ENCODE measurements at places on chromosomes 12 and 14. TPM values are rescaled to one million over a fixed set of nuclear protein-coding genes. Genes with fewer than 3 reads are reported as not detected.

Gene CLEC4A
- 4.0 TPM for polyA plus RNA-seq

Gene MUCL1
- polyA plus RNA-seq: not detected

Gene MRPS35
- 50.9 TPM for polyA plus RNA-seq

Gene FGF23
- polyA plus RNA-seq: 0.05 TPM

Gene ADGRD1
- polyA plus RNA-seq: 11.4 TPM

Gene DTX1
- 83.5 TPM for polyA plus RNA-seq

Gene LUM
- 48.9 TPM for polyA plus RNA-seq

DNA sequence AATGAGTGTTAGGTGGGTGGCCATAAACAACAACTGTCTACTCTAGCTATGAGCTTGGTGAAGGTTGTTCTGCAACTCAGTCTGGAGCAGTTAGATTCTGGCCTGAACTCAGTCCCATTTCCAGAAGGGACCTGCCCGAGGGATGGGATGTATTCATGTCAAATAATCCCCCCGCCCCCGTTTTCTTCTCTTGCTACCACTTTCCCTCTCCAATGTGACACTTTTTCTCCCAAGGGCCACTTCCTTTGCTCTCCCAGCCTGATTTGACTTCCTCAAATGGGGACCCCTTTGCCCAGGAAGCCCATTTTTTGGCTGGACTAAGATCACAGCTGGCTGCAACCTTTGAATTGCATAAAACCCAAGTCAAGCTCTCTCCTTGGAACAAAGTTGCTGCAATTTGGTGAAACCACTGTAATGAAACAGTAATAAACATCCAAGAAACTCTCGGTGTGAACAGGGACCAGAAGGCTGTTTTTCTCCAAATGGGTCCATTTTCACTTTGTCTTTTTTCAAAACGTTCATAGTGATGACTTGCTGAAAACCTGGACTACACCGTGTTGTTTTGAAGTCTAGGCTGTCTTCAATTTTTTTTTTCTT is 137.2 kb upstream of the GSC start:
- H3K4me3 ChIP-seq: no peak overlapping the region
- DNase-seq: no peak
- H3K4me1 ChIP-seq: peaks cover 6% of the 10 kb centered on the region
- no peaks in the 10 kb centered on the region for H3K27me3 ChIP-seq
- no peak overlapping the region for H3K27ac ChIP-seq

GRCh38 chr14:96096639-96097610 is 57.8 kb downstream of the C14orf132 start:
- no peak overlapping the region for H3K27ac ChIP-seq
- peaks cover 37% of the 10 kb centered on the region for H3K4me1 ChIP-seq
- H3K4me3 ChIP-seq: no peak overlapping the region
- H3K27me3 ChIP-seq: no peaks in the 10 kb centered on the region

GRCh38 chr12:25553098-25553497 is at the start of gene LMNTD1:
LMNTD1 (minus strand) TSS chr12:25553283; CDS start chr12:25552959, 324 bp downstream.
- H3K4me1 ChIP-seq: no peaks in the 10 kb centered on the region
- H3K27ac ChIP-seq: no peak within 1 kb of the TSS
- H3K36me3 ChIP-seq: no peaks in the 10 kb centered on the region
- no peak within 1 kb of the TSS for H3K4me3 ChIP-seq
- DNase-seq: peak; percentile 44

GRCh38 chr14:92568621-92569479 is 55.3 kb downstream of the RIN3 start:
- H3K4me1 ChIP-seq: no peaks in the 10 kb centered on the region
- no peak overlapping the region for H3K4me3 ChIP-seq
- H3K36me3 ChIP-seq: no peaks in the 10 kb centered on the region
- DNase-seq: no peak
- no peak overlapping the region for H3K27ac ChIP-seq

DNA sequence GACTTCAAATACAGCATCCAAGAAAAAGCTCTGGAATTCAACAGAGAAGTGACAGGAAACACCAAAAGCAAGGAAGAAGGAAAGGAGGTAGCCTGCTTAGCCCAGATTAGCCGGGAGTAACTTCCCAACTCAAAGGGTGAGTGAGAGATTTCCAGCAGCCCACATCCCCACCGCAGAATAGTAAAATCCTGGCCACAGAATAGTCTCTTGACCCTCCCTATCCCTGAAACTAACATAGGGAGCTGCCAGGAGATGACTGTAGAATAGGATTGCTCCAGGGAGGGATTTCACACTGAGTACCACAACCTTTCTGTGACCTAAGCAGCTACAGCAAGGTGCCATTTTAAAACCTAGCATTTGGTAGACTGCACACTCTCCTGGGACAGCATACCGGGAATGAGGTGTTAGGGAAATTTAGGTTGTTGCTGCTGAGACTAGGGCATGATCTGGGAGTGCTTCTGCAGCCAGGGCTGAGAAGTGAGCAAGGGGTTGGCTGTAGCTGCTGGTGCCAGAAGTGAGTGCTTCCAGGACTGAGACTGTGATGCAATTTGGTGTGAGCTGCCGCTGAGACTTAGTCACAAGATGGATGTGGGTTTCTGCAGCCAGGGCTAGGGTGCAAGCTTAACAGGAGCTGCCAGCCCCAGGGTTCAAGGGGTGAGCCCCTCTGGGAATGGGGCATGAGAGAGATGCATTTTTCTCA is 66.0 kb downstream of the TMTC3 start:
- no peak overlapping the region for H3K4me3 ChIP-seq
- DNase-seq: no peak
- H3K4me1 ChIP-seq: no peaks in the 10 kb centered on the region
- no peak overlapping the region for H3K27ac ChIP-seq

DNA sequence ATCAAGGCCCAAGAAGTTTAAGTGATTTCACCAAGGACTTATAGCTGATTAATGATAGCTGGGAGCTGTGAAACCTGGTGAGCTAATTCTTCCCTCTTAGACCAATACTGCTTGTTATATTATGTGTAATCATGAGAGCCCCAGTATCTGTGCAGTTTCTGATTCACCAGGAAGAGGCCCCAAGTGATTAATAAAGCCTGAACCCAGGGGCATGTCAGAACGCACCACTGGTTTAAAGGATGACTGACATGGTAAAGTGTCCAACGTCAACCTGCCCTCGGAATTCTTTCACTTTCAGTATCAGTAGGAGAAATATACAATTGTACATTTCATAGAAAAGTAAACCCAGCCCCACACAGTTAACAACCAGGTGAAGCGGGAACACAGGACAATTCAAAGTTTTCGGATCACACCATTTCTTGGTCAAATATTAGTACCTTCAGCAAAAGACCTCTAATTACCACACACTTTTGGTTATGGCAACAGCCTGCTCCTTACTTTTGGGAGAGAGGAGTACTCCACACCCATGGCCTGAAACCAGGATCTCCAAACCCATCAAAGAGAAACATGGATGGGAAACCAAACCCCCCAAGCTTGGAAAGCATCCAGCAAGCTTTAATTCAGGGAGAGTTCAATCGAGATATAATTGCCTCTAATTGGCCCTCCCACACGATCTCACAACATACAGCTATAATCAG is 28.5 kb downstream of the TMCC3 start:
- no peaks in the 10 kb centered on the region for H3K36me3 ChIP-seq
- DNase-seq: no peak
- H3K4me1 ChIP-seq: peaks cover 11% of the 10 kb centered on the region
- no peak overlapping the region for H3K27ac ChIP-seq
- no peaks in the 10 kb centered on the region for H3K27me3 ChIP-seq

DNA sequence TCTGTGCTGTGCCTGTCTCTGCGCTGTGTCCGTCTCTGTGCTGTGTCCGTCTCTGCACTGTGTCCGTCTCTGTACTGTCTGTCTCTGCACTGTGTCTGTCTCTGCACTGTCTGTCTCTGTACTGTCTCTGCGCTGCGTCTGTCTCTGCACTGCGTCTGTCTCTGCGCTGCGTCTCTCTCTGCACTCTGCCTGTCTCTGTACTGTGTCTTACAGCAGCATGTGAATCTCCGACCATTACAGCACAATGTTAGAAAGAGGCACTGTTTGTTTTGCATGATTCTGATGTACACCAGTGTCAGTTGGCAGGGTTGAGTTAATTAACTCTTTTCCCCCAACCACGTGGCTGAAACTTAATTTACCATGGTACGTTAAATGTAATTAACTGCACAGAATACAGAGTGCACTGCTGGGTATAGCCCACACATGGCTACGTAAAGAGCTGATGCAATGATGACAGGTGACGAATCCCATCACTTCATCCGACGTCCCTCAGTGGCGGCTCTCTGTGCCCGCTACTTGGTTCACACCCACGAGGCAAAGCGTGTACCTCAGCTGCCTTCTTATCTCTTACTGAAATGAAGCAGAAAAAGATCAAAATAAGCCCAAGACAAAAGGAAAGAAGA is 127.7 kb upstream of the SFSWAP start:
- no peaks in the 10 kb centered on the region for H3K36me3 ChIP-seq
- peaks cover 3% of the 10 kb centered on the region for H3K27me3 ChIP-seq
- no peak overlapping the region for H3K27ac ChIP-seq
- H3K4me3 ChIP-seq: no peak overlapping the region
- peaks cover 8% of the 10 kb centered on the region for H3K4me1 ChIP-seq

- H3K27ac ChIP-seq: no peak overlapping the region
- DNase-seq: no peak
- H3K27me3 ChIP-seq: no peaks in the 10 kb centered on the region
These were observed 11.4 kb downstream of the INF2 start for GRCh38 chr14:104700747-104701217.

- H3K4me3 ChIP-seq: no peak overlapping the region
- H3K36me3 ChIP-seq: peaks cover 4% of the 10 kb centered on the region
- no peak overlapping the region for H3K27ac ChIP-seq
- no peaks in the 10 kb centered on the region for H3K27me3 ChIP-seq
These were observed 15.5 kb downstream of the MANSC1 start for GRCh38 chr12:12334367-12335040.

DNA sequence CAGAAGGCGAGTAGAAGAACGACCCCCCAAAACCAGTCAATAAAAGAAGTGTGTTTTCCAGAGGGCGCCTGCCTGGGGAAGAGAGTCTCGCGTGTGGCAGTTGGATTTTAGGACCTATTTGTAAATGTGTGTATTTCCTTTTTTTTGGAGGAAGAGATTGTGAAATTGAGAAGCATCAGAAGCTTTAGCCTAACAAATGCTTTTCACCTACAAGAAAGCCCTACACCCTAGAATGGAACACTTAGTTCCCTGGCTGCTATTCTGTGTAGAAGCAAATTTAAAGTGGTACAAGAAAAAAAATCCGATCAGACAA is 1.3 kb downstream of the RCOR1 start:
- no peaks in the 10 kb centered on the region for H3K27me3 ChIP-seq
- peak overlapping the region; percentile 81 for H3K27ac ChIP-seq
- peaks cover 7% of the 10 kb centered on the region for H3K36me3 ChIP-seq
- H3K4me3 ChIP-seq: peak overlapping the region; percentile 64
- H3K4me1 ChIP-seq: peaks cover 21% of the 10 kb centered on the region

GRCh38 chr12:11723993-11724392 is 74.5 kb downstream of the ETV6 start:
- H3K36me3 ChIP-seq: no peaks in the 10 kb centered on the region
- DNase-seq: no peak
- no peak overlapping the region for H3K27ac ChIP-seq
- no peaks in the 10 kb centered on the region for H3K27me3 ChIP-seq
- no peak overlapping the region for H3K4me3 ChIP-seq

DNA sequence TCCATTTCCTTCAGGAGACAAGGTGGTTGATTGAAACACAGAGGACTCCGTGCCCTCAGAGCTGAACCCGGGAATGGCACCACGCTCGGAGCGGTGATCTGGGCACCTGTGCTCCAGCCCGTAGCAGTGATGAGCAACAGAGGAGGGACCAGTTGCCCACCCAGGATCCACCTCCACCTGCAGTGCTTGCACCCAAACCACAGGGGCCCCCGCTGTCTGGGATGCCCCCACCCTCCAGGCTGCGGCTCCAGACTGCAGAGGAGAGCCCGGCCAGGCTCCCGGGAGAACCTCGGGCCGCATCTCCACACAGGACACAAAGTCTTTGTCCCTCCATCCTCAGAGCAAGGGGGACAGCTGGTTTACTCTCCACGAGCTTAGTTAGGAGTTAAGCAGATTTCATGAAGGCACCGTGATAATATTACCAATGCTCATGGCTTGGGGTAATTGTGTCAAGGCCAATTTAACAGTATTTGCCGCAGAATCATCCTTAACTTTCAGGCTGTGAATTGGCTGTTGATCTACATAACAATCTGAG is 100.6 kb downstream of the TNFAIP2 start:
- no peak overlapping the region for H3K27ac ChIP-seq
- H3K27me3 ChIP-seq: peaks cover 25% of the 10 kb centered on the region
- peaks cover 9% of the 10 kb centered on the region for H3K4me1 ChIP-seq
- no peak for DNase-seq
- H3K4me3 ChIP-seq: no peak overlapping the region

- no peak overlapping the region for H3K27ac ChIP-seq
- no peaks in the 10 kb centered on the region for H3K27me3 ChIP-seq
- no peaks in the 10 kb centered on the region for H3K4me1 ChIP-seq
- no peak overlapping the region for H3K4me3 ChIP-seq
- H3K36me3 ChIP-seq: no peaks in the 10 kb centered on the region
These were observed 550.9 kb downstream of the BCL11B start for GRCh38 chr14:98721061-98721460.
